Activated gamma-delta T cell (primary cell): ENCODE measurements at places on chromosomes 12 and 14.

GRCh38 chr14:61404637-61405036, 83.3 kb downstream of the PRKCH start:
- DNase-seq = no peak

DNA sequence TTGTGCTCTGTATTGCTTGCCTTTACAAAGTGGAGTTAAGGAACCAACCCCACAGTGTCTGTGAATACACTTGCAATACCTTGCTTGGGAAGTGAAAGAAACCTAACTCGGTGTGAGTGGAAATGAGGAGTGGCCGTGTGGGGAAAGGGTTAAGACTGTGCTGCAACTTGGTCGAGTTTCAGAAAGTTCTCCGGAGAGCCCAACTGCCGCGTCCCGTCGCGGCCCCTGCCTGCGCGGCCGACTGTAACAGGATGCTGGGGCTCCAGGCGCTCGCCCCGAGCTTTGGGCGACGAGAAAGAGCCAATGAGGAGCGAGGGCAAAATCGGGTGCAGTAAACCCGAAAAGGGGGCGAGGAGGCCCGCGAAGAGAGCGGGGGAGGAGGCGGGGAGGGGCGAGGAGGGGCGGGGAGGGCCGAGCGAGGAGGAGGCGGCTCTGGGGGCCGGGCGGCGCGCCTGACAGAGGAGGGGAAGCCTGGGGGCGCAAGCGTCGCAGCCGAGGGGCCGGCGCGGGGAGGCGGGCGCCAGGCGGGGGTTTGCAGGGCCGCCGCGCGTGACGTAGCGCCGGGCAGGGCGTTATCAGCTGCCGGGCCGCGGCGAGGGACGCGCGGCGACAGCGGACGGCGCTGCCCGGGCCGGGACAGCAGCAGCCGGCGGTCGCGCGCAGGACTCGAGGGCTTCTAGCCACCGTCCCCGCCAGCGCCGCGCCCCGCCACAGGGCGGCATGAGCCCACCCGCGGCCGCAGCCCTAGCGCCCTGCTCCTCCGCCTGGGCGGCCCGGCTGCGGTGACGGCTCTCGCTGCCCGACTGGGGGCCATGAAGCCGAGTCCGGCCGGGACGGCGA, at the start of gene DACT1:
Gene DACT1 (plus strand): TSS at position 572 of the 840 bp plus-strand sequence. CDS start 241 bp downstream, at position 813.
- no peak for DNase-seq

GRCh38 chr14:100025111-100025510, 40.1 kb upstream of the EVL start:
- DNase-seq = no peak

DNA sequence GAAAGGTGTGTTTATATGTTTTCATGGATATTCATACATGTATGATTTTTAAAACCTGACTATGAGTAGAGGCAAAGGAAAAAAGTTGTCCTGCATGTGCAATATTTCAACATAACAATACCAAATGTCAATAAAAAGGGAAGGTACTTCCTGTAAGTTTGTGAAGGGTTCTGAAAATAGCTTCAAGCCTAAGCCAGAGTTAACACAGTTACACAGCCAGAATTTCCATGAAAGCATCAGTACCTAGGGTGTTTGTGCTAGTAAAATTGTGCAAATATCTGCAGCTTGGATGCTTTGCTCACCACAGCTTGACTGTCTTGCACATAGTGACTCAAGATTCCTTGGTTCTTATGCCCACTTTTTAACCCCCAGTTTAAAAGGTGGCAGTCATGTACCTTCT, 193.1 kb upstream of the FAR2 start:
- DNase-seq = no peak

- no peak for DNase-seq
These were observed 7.3 kb upstream of the KIF26A start for GRCh38 chr14:104130974-104131651.

GRCh38 chr12:124273630-124274029, 21.3 kb upstream of the RFLNA start:
- no peak for DNase-seq

DNA sequence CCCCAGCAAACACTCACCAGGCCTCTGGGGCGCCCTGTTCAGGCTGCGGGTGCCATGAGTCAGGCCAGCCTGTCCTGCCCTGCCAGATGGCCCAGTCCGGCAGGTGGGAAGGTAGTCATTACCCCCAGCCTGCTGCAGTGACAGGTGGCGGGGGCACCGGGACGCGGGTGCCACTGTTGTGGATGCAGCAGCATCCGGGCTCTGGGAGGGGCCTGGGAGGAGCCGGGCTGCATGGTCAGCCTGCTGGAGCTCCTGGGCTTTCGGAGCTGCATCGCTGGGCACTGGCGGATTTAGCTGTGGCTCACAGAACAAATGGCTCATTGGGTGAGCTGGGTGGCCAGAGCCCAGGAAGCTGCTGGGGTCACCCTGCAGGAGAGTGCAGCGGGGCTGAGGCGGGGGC, 13.5 kb downstream of the CEP170B start:
- DNase-seq = no peak

GRCh38 chr14:75310295-75311111, 31.9 kb downstream of the FOS start:
- DNase-seq = no peak

GRCh38 chr12:89765959-89766824, 57.6 kb upstream of the ATP2B1 start:
- no peak for DNase-seq

GRCh38 chr14:69303086-69303485, 43.1 kb downstream of the GALNT16 start:
- no peak for DNase-seq

DNA sequence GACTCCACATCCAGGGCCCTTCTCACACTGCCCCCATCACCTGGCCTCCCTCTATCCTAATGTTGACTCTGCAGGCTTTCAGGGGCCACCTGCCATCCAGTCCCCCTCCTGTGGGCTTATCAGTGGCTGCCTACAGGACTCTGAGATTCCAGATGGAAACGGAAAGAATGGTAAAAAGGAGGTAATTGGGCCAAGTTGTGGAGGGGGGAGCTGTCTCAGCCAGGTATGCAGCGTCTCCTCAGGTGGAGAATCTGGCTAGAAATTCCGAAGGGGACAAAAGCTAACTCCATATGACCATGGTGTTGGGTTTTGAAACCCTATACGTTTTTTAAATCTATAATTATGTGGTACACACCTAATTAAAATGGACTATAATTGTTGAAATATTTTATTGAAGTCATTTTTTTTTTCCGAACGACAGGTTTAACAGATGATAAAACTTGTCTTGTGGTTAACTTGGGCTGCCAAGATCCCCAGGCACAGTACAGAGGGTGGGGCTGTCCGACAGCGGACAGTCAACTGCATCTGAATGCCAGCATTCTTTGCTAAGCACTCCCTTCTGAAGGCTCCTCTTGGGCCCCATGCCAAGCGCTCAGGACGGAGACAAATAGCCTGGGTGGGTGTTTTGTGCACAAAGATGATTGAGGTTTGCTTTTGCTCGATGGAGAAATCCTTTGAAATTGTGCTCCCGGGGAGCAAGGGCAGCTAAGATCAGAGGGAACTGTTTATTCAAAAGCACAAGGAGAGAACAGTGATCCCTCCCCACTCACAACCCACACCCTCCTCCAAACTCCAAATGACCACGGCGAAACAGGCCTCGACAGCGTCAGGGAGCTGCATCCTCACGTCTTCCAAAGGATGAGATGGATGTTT, 365.6 kb downstream of the BCL11B start:
- DNase-seq = no peak

DNA sequence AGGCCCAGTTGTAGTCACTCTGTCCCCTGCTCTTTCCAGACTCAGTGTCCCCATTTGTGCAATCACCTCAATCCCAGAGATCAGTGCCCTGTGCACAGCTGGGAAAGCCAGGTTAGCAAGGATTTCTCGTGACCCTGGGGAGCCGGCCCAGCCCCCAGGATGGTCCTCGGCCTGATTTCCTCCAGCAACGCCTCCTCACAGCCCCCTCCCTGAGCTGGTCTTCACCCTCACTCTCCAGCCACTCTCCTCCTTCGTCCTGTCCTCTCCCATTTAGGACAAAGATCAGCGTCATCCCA, 194.8 kb upstream of the C14orf180 start:
- DNase-seq = no peak
